LHCN-M2 (cell line): ENCODE measurements at places on chromosomes 2 and 18. TPM values are rescaled to one million over a fixed set of nuclear protein-coding genes. Genes with fewer than 3 reads are reported as not detected.

The COL6A3 gene
- total RNA-seq = 5.2 and 9.2 TPM in 2 replicates

The SDC1 gene
- total RNA-seq = 73.1 and 83.5 TPM in 2 replicates

The PJVK gene
- total RNA-seq = 1.1 and 2.1 TPM in 2 replicates

The LYPD1 gene
- total RNA-seq = not detected in 2 replicates

GRCh38 chr2:241801611-241802420 lies 7.2 kb upstream of the NEU4 start:
- DNase-seq = no peak

GRCh38 chr2:60213865-60214625 lies 339.4 kb downstream of the BCL11A start:
- DNase-seq = no peak

DNA sequence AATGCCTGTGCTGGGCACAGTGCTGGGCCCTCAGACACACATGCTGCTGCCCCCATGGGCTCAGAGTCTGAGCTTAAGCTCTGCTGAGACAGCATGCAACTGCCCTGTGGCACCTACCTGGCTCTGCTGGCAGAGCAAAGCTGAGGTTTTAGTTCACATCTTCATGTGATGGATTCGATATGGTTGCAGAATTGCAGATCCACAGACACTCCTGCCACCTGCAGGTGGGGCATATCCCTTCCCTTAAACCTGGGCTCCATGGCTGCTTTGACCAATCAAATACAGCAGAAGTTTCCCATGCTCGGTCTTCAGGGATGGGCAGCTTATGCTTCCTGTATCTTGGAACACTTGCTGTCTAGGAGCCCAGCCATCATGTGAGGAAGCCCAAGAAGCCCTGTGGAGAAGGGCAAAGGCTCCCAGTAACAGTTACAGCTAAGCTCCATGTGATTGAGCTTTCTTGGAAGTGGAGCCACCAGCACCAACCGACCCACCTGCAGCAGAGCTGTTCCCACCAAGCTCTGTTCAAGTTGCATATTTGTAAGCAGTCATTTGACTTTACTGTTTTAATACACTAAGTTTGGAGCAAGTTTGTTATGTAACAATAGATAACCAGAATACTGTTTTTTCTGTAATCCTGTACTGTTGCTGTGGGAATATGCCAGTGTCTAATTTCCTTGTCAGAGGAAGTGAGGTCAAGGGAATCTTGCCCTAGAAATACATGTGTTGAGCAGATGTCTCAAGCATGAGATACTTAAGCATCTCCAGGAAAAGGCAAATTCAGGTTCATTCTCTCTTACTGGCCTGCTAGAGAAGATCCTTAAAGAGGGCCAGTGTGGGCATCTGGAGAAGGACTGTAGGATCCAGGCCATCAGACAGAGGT lies 79.3 kb downstream of the SH3RF3 start:
- DNase-seq = peak; percentile 76

- DNase-seq = no peak
Measured at GRCh38 chr2:130154773-130155765, 10.2 kb upstream of the CCDC74B start.

DNA sequence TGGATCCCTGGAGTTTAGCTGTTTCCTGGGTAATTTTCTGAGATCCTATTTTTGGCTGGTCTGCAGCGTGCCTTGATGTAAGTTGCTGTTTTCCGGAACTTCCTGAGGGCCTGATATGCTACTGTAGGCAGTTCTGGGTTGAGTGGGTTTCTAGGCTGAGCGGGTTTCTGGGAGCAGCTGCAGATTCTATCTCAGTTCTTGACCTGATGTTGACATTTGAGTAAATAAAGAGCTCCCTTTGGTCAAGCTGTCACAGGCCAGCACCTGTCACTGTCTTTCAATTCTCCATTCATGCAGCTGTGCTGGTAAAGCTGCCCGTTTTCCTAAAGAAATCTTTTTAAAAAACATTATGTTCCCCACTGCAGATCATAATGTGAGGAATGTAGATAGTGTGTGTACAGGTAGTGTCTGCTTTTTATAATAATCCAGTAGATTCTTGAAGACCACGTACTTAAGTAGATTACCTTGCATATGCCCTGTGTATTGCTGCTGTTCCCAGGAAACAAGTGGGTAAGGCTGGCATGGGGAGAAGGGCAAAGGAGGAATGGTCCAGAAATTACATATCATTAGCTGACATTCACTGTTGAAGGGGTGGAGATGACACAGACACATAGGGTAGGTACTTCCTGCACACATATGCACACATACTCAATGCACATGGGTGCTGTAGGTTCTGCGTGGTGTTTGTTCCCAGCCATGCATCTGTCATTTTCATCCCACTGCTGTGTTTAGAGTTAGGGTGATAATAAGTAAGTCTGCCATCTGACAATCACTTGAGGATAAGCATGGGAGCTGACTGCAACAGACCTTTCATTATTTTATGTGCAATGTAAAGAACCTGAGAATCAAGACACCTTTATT lies 25.9 kb downstream of the CD28 start:
- peak; percentile 99 for DNase-seq

- peak; percentile 86 for DNase-seq
Measured at GRCh38 chr2:202317080-202317857, 51.7 kb downstream of the NOP58 start.

GRCh38 chr2:105428387-105429018 lies 29.7 kb upstream of the FHL2 start:
- no peak for DNase-seq

DNA sequence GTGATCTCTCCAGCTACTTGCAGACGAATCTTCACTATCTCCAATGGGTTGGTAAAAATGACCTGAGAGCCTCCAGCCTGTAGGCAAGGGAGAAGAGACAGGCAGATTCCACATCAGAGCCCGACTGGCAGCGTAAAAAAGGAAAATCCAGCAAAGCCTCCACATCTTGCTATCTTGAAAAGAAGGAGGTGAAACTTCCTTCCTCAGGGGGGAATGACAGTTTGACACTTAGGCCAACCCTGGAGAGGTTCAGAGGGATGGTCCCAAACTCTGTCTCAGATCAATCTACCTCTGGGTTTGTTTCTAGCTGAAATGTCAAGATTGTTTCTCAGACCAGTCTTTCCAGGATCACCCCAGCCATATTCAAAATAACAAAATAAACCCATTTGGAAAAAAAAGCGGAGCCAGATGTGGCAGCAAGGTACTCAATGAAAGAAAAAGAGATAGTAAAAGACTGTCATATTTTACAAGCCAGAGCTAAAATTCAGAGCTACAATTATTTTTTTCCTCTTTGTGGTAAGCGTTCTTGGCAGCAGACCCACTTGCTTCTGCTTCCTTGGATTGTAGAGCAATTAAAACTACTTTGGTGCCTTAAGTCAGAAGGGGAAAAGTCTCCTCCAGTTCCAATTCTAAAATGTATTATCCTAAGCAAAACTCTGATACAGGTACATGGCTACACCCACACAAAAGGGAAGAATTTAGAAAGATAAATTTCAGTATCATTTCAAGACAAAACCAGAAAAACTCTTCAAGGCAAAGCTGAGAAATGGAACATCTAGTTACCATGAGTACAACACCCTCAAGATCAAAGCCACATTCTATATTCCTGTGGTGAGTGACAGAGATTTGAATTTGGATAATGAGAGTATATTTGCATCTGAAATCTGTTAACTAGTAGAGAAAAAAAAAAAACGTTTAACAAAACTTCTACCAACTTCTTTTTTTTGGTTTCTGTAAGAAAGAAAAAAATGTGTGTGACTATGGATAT lies 100.1 kb downstream of the SLC25A12 start:
- DNase-seq = no peak
